ENCODE measurements at places on chromosomes 12 and 14. TPM values are rescaled to one million over a fixed set of nuclear protein-coding genes. Genes with fewer than 3 reads are reported as not detected.

DNA sequence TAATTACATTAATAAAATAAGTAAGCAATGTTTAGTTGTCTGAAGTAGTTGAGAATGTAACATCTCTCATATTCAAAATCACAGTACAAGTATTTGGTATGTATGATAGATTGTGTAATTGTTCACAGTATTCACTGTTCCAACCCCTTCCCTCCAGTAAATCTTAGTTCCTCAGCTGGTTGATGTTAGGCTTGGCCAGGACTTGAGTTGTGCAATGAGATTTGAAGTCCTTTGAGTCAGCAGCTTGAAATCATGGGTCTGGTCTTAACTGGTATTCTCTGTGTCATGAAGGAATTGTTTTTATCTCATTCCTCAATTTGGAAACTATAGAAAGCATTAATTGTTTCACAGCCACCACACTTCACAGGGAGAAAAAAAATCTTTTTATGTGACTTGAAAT is 477.1 kb downstream of the FSCB start:
- DNase-seq, result no peak

DNA sequence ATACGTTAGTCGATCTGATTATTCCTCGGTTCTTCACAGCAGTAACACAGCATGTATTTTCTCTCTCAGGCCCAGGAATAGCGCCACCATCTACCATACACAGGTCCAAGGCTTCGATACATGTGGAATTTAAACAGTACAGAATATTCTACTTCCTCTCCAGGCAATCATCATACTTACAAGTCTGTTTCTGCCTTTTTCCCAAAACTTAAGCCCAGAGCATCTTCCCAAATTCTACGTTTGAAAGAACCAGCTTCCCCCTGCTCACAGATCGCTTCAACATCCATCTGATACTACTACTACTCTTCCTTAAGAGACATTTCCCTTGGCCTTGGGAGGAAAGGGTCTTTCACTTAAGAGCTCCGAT is 626 bp downstream of the TXNDC16 start:
- DNase-seq, result no peak

DNA sequence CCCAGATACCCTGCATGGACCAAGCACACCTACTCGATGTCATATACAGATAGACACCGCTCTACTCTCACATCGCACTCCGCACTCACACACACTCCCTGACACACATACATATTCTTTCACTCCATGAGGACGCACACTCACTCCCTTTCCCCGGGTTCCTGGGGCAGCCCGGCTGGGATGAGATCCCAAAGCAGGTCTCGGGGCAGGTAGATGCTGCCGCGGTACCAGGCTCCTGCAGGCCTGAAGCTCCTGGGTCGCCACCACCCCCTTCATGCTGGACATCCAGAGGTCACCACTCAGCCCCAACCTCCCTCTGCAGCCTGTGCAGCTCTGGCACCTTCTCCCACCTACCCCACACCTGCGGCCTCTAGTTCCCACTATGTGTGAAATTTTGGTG is 2.3 kb downstream of the C1QL4 start:
- DNase-seq, result no peak

DNA sequence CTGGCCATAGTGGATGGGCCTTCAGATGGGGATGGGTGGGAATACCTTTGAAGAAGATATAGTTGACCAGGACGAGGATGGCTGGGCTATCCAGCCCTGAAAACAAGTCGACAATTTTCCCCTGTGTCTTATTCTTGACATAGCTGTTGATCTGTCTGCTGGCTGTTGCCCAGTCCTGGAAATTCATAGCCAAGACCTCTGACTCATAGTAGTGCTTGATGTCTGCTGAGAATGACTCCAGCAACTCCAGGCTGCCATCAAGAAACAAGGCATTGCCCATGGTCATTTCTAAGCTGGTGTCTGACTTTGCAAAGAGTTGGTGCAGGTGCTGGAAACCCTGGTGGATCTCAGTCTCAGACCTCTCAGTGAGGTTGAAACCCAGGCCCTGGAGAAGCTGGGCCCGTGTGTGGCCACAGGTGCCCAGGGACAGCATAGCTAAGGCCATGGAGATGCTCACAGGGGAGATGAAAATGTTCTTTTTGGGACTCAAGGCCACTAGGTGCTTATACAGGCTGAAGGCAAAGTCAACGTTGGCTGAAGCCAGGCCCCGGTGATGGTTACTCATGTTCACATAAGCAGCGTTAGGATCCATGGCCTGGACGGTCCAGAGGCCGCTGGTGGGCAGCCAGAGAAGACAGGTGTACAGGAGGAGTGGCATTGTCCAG is 9.0 kb downstream of the SERPINA6 start:
- DNase-seq, result no peak

GRCh38 chr14:72683787-72684186 is 210.1 kb downstream of the DPF3 start:
- no peak for DNase-seq

DNA sequence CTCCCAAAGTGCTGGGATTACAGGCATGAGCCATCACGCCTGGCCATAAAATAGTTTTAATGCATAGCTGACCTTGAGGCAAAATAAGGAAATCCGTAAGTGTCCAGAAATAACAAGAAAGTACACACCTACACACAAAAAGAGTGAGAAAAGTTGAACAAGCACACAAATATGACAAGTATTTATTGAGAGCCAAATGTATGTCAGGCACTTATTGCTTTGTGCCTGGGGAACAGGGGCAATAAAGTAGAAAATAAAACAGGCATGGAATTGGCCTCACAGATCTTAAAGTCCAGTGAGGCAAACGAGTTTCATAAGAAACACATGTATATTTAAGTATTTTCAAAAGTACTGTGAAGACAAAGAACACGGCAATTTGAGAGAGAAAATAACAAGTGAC is 103.7 kb downstream of the ERGIC2 start:
- no peak for DNase-seq

DNA sequence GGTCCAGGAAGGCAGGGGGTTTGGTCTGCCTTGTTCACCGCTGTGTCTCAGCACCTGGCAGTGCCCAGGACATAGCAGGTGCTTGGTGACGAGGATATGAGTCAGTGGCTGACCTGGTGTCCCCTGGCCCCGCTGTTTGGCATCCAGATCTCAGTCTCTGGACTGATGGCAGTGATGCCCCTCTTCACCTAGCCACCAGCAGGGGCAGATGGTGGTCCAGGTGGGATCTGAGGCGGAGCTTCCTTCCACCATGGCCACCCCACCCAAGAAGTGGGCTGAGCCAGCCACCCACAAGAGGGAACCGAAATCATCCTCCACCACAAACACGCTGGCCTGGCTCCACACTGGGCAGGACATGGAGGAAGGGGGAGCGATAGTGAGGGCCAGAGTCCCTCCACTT is 16.1 kb upstream of the SH2B3 start:
- DNase-seq, result no peak

- no peak for DNase-seq
Observed at GRCh38 chr14:102699416-102700110, 77.7 kb upstream of the TRAF3 start.

- DNase-seq, result no peak
Observed at GRCh38 chr14:59482541-59483331, 1.5 kb downstream of the L3HYPDH start.

- no peak for DNase-seq
Observed at GRCh38 chr12:73892201-73892600, 645.4 kb upstream of the ATXN7L3B start.

DNA sequence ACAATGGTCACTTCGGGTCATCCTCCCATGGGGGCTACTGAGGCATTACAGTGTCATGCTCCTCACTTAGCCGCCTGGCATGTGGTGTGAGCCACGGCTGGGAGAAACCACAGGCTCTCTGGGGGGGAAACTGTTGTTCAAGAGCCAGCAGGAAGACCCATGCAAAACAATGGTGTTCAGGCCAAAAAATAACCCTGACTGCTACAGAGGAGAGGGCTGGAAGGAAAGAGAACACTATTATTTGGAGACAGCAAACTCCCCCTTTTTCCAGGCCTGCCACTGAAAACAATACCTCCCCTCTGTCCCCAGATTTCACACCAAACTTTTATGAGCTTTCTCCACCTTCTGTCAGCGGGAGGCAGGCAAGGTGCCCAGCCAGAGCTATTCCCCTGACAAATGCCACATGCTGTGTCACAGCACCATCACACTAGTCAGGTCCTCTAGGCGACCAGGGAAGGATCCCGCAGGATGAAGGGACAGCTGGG is 83.7 kb downstream of the CHGA start:
- no peak for DNase-seq

DNA sequence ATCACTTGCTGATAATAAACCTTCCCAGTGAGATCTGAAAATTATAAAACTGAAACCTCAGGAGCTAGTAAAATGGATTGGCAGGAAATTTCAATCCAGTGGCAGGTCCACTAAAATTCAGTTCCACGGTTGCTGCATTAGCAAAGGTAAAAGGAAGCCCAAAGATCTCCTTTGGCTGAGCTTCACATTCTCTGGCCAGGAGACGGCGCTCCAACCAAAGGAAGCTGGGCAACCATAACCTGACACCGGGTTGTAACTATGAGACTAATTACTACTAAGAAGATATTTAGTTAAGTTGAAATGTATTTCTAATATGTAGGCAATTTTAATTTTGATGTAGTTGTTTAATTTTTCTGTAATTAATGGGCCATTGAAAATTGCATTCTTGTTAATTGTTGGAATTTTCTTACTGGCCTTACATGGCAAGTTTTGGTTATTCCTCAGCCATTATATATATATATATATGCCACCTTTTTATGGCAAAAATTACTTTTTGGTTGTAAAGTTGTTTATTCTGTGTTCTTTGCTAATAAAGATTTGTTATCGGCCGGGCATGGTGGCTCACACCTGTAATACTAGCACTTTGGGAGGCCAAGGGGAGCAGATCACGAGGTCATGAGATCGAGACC is 17.0 kb downstream of the OR8S1 start:
- peak; percentile 44 for DNase-seq

GRCh38 chr12:119444462-119445044 is 110.0 kb downstream of the CCDC60 start:
- peak; percentile 49 for DNase-seq

- no peak for DNase-seq
Observed at GRCh38 chr12:46439793-46440511, 67.4 kb upstream of the SLC38A2 start.

- DNase-seq, result no peak
Observed at GRCh38 chr14:71142375-71143038, 235.2 kb downstream of the PCNX1 start.

DNA sequence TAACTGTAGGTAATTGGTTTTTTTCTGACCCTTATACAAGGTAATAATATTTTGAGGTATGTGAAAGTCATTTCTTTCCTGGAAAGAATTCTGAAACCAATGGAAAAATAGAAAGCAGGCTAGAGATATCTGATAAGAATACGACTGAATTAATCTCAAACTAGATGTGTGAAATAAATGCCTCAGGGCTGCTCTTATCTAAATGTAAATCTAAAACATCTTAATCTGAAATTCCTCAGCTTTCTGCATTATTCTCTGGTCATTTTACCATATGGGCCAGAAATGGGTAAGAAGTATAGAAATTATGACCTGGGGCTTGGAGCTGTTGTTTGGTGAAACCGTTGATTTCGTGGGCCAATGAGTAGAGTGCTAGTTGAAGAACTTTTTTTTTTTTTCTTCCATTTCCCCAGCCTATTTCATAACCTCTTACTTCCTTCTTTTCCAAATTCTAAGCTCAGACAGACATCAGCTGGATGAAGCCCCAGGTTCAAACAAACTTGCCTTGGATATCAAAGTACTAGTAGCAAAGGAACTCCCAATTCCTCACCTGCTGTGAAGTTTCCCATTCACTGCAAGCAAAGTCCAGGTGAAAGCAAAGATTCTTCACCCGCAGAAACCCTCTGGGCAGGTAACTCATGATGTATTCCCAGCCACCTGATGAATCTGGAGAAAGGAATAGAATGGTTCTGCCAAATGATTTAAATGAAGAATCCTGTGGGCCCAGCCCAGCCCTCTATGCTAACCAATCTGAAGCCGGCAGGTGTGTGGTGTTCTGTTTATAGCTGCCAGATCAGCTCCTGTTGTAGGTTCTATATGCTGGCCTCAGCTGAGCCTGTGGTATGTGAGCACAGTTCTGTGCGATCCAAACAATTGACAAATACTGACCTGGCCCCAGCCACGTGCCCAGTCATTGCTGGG is 9.7 kb upstream of the FOS start:
- DNase-seq, result no peak

GRCh38 chr12:116547955-116548501 is 11.2 kb upstream of the MAP1LC3B2 start:
- no peak for DNase-seq

DNA sequence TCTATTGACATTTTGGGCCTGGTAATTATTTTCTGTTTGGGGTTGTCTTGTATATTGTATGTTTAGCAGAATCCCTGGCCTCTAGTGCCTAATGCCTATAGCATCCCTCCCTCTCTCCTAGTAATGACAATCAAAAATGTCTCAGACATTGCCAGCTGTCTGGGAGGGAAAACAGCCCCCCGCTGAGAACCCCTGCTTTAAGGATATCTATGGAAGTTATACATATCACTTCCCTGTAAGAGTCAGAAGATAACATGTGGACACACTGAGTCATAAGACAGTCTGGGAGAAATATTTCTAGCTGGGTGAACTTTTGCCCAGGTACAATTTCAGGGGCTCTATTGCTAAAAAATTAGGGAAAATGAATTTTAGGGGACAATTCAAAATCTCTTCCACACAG is 255.0 kb downstream of the PAWR start:
- DNase-seq, result no peak

- no peak for DNase-seq
Observed at GRCh38 chr12:30829876-30830275, 75.1 kb upstream of the CAPRIN2 start.

DNA sequence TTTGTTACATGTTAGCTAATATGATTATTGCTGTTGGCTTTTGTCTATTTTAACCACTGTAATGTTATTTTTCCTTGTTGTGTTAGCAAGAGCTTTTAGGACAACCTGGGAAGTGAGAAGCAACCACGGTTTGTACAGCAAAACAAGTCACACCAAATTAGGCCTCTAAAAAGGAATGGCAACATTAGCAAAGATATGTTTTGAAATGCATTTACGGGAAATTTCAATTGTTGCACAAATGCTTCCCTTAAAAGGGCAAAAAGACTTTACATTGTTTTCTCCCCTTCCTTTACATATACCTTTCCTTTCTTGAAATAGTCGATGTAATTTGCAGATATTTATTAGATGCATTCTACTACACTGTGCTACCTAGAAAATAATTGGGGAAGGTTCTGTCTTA is 4.1 kb upstream of the LTA4H start:
- DNase-seq, result no peak

- DNase-seq, result no peak
Observed at GRCh38 chr12:118359541-118359915, 13.2 kb downstream of the TAOK3 start.

Gene CATSPERB
- 0.13 TPM for total RNA-seq

Gene ZNF84
- 59.5 TPM for total RNA-seq

Gene FAIM2
- total RNA-seq, result 714 TPM

Gene COX6A1
- 622 TPM for total RNA-seq

Gene C3AR1
- 9.1 TPM for total RNA-seq

Gene ZBTB1
- 44.0 TPM for total RNA-seq

Gene RBP5
- 2.5 TPM for total RNA-seq

Gene RTN1
- 901 TPM for total RNA-seq

Gene TMEM132C
- total RNA-seq, result 13.8 TPM

Gene ZNF219
- total RNA-seq, result 21.3 TPM

Data from dorsolateral prefrontal cortex (tissue), 122 donors.